ENCODE measurements at places on chromosomes 3 and 15. TPM values are rescaled to one million over a fixed set of nuclear protein-coding genes. Genes with fewer than 3 reads are reported as not detected.

MYLK gene
- 30.7 TPM for total RNA-seq

GRCh38 chr3:5186089-5186857 lies 1.2 kb upstream of the EDEM1 start:
- DNase-seq = no peak
- H3K4me3 ChIP-seq = peak overlapping the region; percentile 94
- H3K27ac ChIP-seq = peak overlapping the region; percentile 94
- peaks cover 14% of the 10 kb centered on the region for H3K36me3 ChIP-seq

DNA sequence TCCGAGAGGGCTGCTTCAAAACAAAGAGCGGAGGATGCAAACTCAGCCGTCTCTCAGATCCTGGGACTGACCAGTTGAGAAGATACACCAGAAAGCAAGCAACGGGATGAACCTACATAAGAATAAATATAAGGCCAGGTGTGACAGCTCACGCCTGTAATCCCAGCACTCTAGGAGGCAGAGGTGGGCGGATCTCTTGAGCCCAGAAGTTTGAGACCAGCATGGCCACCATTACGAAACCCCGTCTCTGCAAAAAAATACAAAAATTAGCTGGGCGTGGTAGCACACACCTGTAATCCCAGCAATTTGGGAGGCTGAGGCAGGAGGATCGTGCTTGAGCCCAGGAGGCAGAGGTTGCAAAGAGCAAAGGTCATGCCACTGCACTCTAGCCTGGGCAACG lies 31.7 kb downstream of the RBPMS2 start:
- DNase-seq = no peak
- H3K36me3 ChIP-seq = no peaks in the 10 kb centered on the region
- no peak overlapping the region for H3K27ac ChIP-seq
- H3K27me3 ChIP-seq = no peaks in the 10 kb centered on the region
- H3K4me3 ChIP-seq = no peak overlapping the region

GRCh38 chr15:39549912-39550311 lies 31.0 kb upstream of the THBS1 start:
- H3K27me3 ChIP-seq = no peaks in the 10 kb centered on the region
- H3K27ac ChIP-seq = no peak overlapping the region
- no peak overlapping the region for H3K4me3 ChIP-seq
- peaks cover 3% of the 10 kb centered on the region for H3K36me3 ChIP-seq
- DNase-seq = no peak
- H3K4me1 ChIP-seq = no peaks in the 10 kb centered on the region

DNA sequence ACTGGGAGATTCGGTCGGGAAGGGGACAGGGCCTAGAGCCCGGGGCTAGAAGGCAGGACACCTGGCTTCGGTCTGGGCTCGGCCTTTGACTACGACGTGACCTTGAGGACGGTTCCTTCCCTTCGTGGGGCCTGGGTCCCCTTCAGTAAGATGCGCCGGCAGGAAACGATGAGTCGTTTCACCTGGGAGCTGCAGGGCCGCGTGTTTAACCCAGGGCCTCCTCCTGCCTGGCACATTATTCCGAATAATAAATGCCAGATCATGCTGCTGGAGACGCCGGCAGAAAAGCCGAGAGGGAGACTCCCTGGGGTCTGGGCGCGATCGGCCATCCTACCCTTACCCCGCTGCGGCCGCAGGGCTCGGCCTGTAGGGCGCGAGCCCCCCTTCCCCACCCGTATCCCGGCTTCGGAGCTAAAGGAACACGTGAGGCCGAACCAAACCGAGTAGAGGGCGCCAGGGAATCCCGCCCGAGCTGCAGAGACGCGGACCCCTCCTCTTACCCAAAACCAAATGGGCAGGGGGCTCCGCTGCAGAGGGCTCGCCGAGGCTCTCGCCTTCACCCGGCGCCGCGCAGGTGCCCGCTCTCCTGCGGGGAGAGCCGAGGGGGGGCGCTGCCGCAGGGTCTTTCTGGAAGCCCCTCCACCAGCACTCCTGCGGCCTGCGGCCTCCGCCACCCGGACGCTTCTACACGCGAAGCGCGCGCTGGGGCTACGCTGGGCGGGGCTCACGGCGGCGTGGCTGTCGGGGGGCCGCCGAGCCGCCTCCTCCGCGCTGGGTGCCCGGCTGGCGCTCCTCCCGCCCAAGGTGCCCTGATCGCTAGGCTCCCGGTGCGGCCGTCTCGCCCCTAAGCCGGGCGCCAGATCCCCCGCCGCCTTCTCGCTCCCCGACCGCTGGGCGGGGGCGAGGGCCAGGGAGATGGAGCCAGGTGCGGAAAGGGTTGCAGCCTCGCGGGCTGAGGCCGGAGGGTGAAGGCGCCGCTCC lies at the start of gene BDH1:
Gene BDH1 (minus strand): TSS at position 688 of the 981 bp plus-strand sequence. CDS start 9,525 bp downstream, outside the sequence.
- no peak for DNase-seq
- peaks cover 7% of the 10 kb centered on the region for H3K4me1 ChIP-seq
- peak within 1 kb of the TSS; percentile 83 for H3K4me3 ChIP-seq
- peak within 1 kb of the TSS; percentile 87 for H3K27ac ChIP-seq
- peaks cover 32% of the 10 kb centered on the region for H3K27me3 ChIP-seq

DNA sequence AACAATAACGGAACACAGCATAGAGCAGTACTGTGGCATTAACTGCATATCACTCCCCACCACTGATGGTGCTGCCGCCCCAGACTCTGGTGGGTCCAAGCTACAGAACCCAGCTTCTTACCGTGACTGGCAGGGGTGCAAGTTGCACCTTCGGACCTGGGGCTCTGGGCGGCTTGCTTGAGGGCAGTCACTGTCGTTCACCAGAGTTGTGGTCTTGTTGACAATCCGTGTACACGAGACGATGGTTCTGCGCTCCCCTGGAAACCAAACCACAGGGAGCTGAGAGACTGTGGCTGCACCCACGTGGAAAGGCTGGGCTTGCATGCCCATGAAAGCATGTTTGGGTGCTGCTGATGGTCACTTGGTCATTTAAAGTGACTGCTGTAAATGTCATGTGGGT lies 293.0 kb downstream of the ADAMTS17 start:
- peaks cover 8% of the 10 kb centered on the region for H3K4me1 ChIP-seq
- H3K27me3 ChIP-seq = peaks cover 13% of the 10 kb centered on the region
- H3K27ac ChIP-seq = no peak overlapping the region
- DNase-seq = peak; percentile 73
- H3K4me3 ChIP-seq = no peak overlapping the region

GBE1 gene
- 39.8 TPM for total RNA-seq

- DNase-seq = no peak
- peak overlapping the region; percentile 41 for H3K4me3 ChIP-seq
- H3K36me3 ChIP-seq = no peaks in the 10 kb centered on the region
- peak overlapping the region; percentile 73 for H3K27ac ChIP-seq
- peaks cover 58% of the 10 kb centered on the region for H3K4me1 ChIP-seq
Observed at GRCh38 chr3:192833177-192833890, 84.3 kb downstream of the MB21D2 start.

GOLGA6A gene
- 0.21 TPM for total RNA-seq

GRCh38 chr3:50226888-50227389 lies 9.1 kb upstream of the GNAI2 start:
- peak overlapping the region; percentile 77 for H3K4me3 ChIP-seq
- no peak for DNase-seq
- H3K4me1 ChIP-seq = peaks cover 27% of the 10 kb centered on the region
- peak overlapping the region; percentile 90 for H3K27ac ChIP-seq

- no peak overlapping the region for H3K4me3 ChIP-seq
- no peaks in the 10 kb centered on the region for H3K4me1 ChIP-seq
- DNase-seq = no peak
- H3K27me3 ChIP-seq = no peaks in the 10 kb centered on the region
- H3K36me3 ChIP-seq = no peaks in the 10 kb centered on the region
Observed at GRCh38 chr3:151124476-151124875, 39.0 kb downstream of the MED12L start.

GRCh38 chr3:85090495-85090894 lies 131.7 kb downstream of the CADM2 start:
- H3K4me3 ChIP-seq = no peak overlapping the region
- no peaks in the 10 kb centered on the region for H3K4me1 ChIP-seq
- no peak overlapping the region for H3K27ac ChIP-seq
- no peak for DNase-seq

DNA sequence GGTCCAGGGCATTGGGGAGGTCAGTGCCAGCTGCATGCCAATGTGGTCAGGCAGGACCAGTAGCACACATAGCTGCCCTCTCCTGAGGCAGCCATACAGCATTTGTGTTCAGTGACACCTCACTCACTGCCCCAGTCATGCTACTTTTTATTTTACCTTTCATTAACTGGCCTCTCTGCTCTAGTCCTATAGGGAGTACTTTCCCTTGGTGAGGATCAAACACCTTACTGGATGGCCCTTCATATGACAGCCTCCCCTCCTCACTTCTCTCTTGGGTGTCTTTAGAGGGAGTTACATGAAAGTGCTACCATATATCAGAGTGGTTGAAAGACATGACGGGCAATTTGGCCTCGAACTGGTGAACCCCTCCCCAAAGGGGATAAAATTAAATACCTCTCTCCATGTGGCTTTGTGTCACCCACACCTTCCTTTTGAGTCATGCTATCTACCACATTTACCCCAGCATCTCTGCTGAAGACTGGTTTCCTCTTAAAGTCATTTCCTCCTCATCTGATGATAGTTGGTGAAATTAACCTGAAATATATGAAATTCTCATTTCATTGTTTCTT lies 17.6 kb downstream of the RLBP1 start:
- peaks cover 10% of the 10 kb centered on the region for H3K36me3 ChIP-seq
- no peaks in the 10 kb centered on the region for H3K27me3 ChIP-seq
- H3K4me3 ChIP-seq = no peak overlapping the region

DNA sequence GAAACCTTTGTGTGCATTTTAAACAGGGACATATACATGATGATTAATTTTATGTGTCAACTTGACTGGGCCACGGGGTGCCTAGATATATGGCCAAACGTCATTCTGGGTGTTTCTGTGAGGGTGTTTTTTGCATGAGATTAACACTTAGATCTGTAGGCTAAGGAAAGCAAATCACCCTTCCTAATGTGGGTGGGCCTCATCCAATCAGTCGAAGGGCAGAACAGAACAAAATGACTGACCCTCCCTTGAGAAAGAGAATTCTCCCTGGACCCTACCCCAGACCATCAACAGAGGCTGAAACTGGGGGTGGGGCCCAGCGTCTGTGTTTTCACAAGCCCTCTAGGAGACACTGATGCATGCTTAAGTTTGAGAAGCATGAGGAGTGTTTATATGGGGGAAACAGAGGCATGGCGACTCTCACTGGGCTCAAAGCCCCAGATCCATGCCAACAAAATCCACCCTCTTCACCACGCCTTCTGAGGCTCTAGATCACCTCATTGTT lies 56.2 kb downstream of the ITGA11 start:
- peak; percentile 42 for DNase-seq
- H3K36me3 ChIP-seq = peaks cover 55% of the 10 kb centered on the region
- no peak overlapping the region for H3K4me3 ChIP-seq
- peak overlapping the region; percentile 57 for H3K27ac ChIP-seq

- no peak overlapping the region for H3K4me3 ChIP-seq
- no peak for DNase-seq
- H3K4me1 ChIP-seq = peaks cover 21% of the 10 kb centered on the region
- peaks cover 3% of the 10 kb centered on the region for H3K36me3 ChIP-seq
- no peak overlapping the region for H3K27ac ChIP-seq
Observed at GRCh38 chr15:68672781-68673205, 94.0 kb downstream of the CORO2B start.

FOXB1 gene
- not detected for total RNA-seq

- H3K4me3 ChIP-seq = no peak overlapping the region
- peaks cover 4% of the 10 kb centered on the region for H3K4me1 ChIP-seq
Observed at GRCh38 chr15:51382787-51383186, 41.3 kb downstream of the GLDN start.

GRCh38 chr3:46286947-46287565 lies 44.8 kb downstream of the CCR3 start:
- no peak overlapping the region for H3K4me3 ChIP-seq
- H3K36me3 ChIP-seq = no peaks in the 10 kb centered on the region
- H3K4me1 ChIP-seq = no peaks in the 10 kb centered on the region
- peaks cover 27% of the 10 kb centered on the region for H3K27me3 ChIP-seq
- no peak for DNase-seq

SI gene
- total RNA-seq = not detected

SYNM gene
- 5.5 TPM for total RNA-seq

SV2B gene
- not detected for total RNA-seq

GRCh38 chr15:89704411-89704810 lies 13.8 kb downstream of the WDR93 start:
- H3K4me3 ChIP-seq = no peak overlapping the region
- peak overlapping the region; percentile 16 for H3K27ac ChIP-seq
- peaks cover 54% of the 10 kb centered on the region for H3K27me3 ChIP-seq

FHIT gene
- 1.6 TPM for total RNA-seq

- H3K36me3 ChIP-seq = no peaks in the 10 kb centered on the region
- no peak overlapping the region for H3K27ac ChIP-seq
- no peak overlapping the region for H3K4me3 ChIP-seq
Observed at GRCh38 chr3:179269152-179269707, 18.3 kb upstream of the KCNMB3 start.

DNA sequence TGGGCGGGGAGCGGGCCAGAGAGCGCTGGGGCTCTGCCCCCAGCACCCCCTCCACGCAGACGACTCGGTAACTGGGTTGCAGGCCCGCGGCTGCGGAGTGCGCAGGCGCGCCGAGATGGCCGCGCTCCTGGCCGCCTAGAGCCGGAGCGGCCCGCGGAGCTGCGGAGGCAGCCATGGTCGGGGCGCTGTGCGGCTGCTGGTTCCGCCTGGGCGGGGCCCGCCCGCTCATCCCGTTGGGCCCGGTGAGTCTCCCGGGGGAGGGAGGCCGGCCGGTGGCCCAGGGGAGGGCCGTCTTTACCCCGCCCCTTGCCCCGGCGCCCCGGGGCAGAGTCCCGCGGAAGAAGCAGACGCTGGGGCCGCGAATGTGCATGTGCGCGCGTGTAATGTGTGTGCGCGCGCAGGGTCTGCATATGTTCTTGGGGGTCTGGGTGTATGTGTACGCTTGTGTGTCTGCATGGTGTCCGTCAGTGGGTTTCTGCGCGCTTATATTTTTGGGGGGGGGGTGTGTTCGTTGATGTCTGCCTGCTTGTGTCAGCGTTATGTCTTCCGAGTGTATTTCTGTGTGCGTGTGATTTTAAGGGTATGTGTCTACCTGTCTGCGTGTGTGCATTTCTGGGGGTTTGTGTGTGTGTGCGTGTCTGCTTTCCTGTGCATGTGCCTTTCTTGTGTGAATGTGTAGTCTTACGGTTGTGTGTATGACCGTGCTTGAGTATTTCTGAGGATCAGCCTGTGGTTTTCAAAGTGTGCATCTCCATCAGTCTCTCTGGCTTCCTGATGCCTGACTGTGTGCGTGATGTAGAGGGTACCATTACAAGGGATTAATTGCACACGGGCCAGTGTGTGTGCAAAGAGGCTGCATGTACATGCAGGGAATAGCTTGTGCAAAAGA lies at the start of gene ABHD14A:
Gene ABHD14A (plus strand): TSS at position 102 of the 889 bp plus-strand sequence. CDS start 72 bp downstream, at position 174.
- H3K27me3 ChIP-seq = no peaks in the 10 kb centered on the region
- peaks cover 21% of the 10 kb centered on the region for H3K4me1 ChIP-seq
- H3K4me3 ChIP-seq = peak within 1 kb of the TSS; percentile 95
- no peak for DNase-seq
- H3K36me3 ChIP-seq = no peaks in the 10 kb centered on the region
